IMR-90 (cell line): ENCODE measurements at places on chromosomes 13 and 19.

- peaks cover 6% of the 10 kb centered on the region; the same call in 1 of the 2 replicates for H3K4me1 ChIP-seq
- no peaks in the 10 kb centered on the region for H3K36me3 ChIP-seq
- no peaks in the 10 kb centered on the region for H3K27me3 ChIP-seq
Measured at GRCh38 chr19:29694161-29694560, 20.9 kb downstream of the C19orf12 start.

GRCh38 chr13:36098080-36098479, 33.1 kb downstream of the DCLK1 start:
- DNase-seq: no peak
- no peak overlapping the region for H3K4me3 ChIP-seq
- no peaks in the 10 kb centered on the region for H3K36me3 ChIP-seq
- H3K27ac ChIP-seq: no peak overlapping the region
- H3K27me3 ChIP-seq: no peaks in the 10 kb centered on the region
- H3K4me1 ChIP-seq: no peaks in the 10 kb centered on the region

- DNase-seq: no peak
- no peaks in the 10 kb centered on the region for H3K36me3 ChIP-seq
- no peak overlapping the region for H3K4me3 ChIP-seq
- no peaks in the 10 kb centered on the region for H3K4me1 ChIP-seq
- H3K27me3 ChIP-seq: no peaks in the 10 kb centered on the region
- H3K27ac ChIP-seq: no peak overlapping the region
Measured at GRCh38 chr13:71464686-71465085, 402.3 kb downstream of the DACH1 start.

GRCh38 chr13:44436589-44437337, 63.1 kb downstream of the SERP2 start:
- peak overlapping the region; percentile 90 for H3K27ac ChIP-seq
- peak; percentile 94 for DNase-seq

DNA sequence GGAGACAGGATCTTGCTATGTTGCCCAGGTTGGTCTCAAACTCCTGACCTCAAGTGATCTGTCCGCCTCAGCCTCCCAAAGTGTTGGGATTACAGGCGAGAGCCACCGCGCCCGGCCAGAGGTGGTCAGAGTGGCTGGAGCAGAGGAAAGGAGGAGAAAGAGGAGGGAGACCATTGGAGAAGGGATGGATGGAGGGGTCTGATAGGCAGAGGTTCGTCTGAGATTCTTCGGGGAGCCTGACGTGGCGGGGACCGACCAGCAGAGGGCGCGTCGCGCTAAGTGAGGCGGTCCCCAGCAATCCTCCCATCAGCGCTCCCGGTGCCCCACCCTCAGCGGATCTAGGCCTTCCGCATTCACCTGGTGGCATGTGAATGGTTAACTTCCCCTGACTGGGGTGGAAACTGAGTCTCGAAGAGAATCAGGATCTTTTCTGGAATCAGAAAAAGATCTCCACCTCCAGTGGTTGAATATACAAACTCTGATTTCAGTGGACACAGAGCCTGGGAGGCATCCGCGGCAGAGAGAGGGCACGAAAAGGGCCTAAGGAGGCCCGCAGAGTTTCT, 8.8 kb downstream of the GTPBP3 start:
- peaks cover 5% of the 10 kb centered on the region; the same call in 1 of the 2 replicates for H3K36me3 ChIP-seq
- no peak overlapping the region for H3K4me3 ChIP-seq
- peaks cover 2% of the 10 kb centered on the region; the same call in 1 of the 2 replicates for H3K27me3 ChIP-seq
- H3K4me1 ChIP-seq: 0 out of 2 replicates have a peak, but pooled peaks cover 2% of the 10 kb centered on the region
- H3K27ac ChIP-seq: no peak overlapping the region
- DNase-seq: peak; percentile 42

DNA sequence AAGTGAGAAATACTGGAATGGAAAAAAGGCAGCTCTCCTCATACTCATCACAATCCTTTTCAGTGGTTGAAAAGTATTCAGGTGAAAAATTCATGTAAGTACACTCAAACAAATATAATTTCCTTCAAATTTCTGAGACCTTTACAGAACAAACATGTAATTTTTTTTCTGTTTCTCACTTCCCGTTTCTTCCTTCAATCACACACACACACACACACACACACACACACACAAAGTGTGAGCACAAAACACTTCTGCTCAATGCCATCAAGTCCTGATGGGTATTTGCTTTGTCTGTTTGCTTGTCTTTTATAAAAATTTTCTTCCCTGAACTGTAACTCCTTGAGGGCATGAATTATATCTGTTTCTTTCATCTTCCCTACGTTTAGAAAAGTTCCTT, 110.6 kb downstream of the LIG4 start:
- no peak for DNase-seq
- H3K27ac ChIP-seq: no peak overlapping the region
- peaks cover 13% of the 10 kb centered on the region for H3K27me3 ChIP-seq
- no peaks in the 10 kb centered on the region for H3K36me3 ChIP-seq

- H3K27me3 ChIP-seq: no peaks in the 10 kb centered on the region
- peaks cover 19% of the 10 kb centered on the region for H3K36me3 ChIP-seq
- H3K4me1 ChIP-seq: no peaks in the 10 kb centered on the region
- H3K27ac ChIP-seq: no peak overlapping the region
- DNase-seq: no peak
Measured at GRCh38 chr19:14091813-14092462, 1.4 kb upstream of the SAMD1 start.

- H3K4me3 ChIP-seq: peak overlapping the region; percentile 13; the same call in 1 of the 2 replicates
- peaks cover 23% of the 10 kb centered on the region for H3K4me1 ChIP-seq
- H3K36me3 ChIP-seq: no peaks in the 10 kb centered on the region
- DNase-seq: peak; percentile 99
- peak overlapping the region; percentile 82 for H3K27ac ChIP-seq
Measured at GRCh38 chr13:113411216-113412023, 41.9 kb downstream of the ADPRHL1 start.

GRCh38 chr19:50556282-50557008, 11.8 kb downstream of the LRRC4B start:
- H3K27ac ChIP-seq: no peak overlapping the region
- H3K4me1 ChIP-seq: no peaks in the 10 kb centered on the region; the same call in 1 of the 2 replicates
- peak overlapping the region; percentile 76 for H3K4me3 ChIP-seq

DNA sequence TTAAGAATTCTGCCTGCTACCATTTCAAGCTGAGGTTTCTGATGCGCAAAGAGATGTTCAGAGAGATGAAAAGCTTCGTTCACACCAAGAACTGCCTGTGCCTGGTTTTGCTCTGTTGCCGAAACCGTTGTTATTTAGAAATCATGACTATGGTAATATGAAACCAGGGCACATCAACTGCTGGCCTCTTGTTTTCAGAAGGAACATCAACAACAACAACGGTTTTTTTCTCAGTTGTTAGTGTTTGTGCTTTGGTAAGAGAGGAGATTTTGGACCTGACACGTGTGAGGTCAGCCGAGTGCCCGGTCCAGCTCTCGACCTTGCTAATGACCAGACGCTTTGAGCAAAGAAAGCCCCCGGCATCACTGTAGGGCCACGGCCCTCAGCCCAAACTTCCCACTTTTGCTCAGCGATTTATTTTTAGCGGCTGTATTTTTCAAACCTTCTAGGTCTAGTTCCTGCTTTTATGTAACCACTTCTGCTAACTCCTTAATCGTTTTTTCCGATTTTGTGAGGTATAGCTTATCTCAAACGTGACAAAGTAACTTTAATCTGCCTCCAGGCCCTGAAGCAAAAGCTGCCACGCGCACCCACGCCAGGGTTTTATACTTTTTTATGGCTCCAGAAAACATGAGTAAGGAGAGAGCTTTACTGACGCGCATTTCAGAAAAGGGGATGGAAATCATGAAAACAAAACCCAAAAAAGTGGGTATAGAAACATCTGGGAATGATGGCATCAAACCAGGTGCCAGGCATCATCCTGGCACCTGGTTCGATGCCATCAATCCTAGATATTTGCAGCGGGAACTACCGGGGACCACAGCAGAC, 42.0 kb downstream of the KLF2 start:
- H3K27me3 ChIP-seq: no peaks in the 10 kb centered on the region
- no peak overlapping the region for H3K27ac ChIP-seq
- H3K36me3 ChIP-seq: peaks cover 3% of the 10 kb centered on the region; the same call in 1 of the 2 replicates
- DNase-seq: no peak
- no peaks in the 10 kb centered on the region for H3K4me1 ChIP-seq

DNA sequence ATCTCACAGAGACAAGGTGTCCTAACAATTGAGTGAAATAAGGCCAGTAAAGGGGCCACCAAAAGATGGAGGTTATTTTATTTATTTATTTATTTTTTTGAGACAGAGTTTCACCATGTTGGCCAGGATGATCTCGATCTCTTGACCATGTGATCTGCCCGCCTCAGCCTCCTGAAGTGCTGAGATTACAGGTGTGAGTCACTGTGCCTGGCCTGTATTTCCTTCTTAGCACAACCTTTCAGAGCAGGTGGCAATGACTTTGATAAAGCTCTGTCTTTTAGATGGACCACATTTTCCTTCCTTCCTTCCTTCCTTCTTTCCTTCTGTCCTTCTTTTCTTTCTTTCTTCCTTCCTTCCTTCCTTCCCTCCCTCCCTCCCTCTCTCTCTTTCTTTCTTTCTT, 11.0 kb upstream of the DOCK6 start:
- peaks cover 2% of the 10 kb centered on the region for H3K27me3 ChIP-seq
- DNase-seq: no peak
- H3K36me3 ChIP-seq: no peaks in the 10 kb centered on the region
- no peak overlapping the region for H3K4me3 ChIP-seq
- H3K4me1 ChIP-seq: peaks cover 11% of the 10 kb centered on the region

DNA sequence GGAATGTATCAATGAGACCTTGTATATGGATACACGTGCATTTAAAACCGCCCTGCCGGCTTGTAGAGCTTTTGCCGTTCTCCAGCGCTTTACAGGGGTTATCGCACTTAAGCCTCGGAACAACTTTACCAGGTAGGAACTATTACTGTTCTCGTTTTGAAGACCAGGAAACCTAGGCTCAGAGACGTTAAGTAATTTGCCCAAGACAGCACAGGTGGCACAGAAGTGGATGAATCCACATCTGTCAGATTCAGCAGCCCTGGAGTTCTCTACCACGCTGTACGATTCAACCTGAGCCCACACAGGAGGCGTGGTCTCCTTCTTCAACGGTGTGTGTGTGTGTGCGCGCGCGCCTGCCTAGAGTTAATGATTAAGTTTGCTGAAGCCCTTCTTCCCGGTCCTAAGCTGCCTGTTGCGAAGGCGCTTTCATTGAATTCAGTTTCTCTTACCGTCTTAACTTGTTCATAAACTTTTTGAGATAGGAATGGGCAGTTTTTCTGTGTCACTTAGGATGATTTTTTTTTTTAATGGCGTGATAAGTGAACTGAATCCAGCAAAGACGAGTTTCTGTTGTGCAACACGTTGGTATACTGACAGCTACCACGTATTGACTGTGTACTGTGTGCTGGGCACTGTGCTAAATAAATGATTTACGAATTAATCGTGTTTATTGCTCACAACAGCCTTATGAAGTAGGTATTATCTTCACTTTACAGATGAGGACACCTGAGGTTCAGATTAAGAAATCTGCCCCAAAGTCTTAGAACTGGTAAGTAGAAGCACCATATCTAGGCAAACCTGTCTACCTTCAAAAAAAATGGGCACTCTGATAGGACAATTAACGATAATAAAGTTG, 67.4 kb downstream of the KCNRG start:
- peak overlapping the region; percentile 42 for H3K27ac ChIP-seq
- no peaks in the 10 kb centered on the region for H3K4me1 ChIP-seq
- 0 out of 2 replicates have a peak, but pooled peaks cover 1% of the 10 kb centered on the region for H3K36me3 ChIP-seq

DNA sequence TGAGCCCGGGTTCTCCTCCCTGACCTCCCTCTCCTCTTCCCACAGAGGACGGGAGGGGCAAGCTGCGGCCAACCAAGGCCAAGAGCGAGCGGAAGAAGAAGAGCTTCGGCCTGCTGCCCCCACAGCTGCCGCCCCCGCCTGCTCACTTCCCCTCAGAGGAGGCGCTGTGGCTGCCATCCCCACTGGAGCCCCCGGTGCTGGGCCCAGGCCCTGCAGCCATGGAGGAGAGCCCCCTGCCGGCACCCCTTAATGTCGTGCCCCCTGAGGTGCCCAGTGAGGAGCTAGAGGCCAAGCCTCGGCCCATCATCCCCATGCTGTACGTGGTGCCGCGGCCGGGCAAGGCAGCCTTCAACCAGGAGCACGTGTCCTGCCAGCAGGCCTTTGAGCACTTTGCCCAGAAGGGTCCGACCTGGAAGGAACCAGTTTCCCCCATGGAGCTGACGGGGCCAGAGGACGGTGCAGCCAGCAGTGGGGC, 162.2 kb downstream of the KDM4B start:
- no peak overlapping the region for H3K27ac ChIP-seq
- peaks cover 16% of the 10 kb centered on the region for H3K4me1 ChIP-seq
- DNase-seq: no peak
- peaks cover 37% of the 10 kb centered on the region; the same call in 1 of the 2 replicates for H3K36me3 ChIP-seq
- no peak overlapping the region for H3K4me3 ChIP-seq

DNA sequence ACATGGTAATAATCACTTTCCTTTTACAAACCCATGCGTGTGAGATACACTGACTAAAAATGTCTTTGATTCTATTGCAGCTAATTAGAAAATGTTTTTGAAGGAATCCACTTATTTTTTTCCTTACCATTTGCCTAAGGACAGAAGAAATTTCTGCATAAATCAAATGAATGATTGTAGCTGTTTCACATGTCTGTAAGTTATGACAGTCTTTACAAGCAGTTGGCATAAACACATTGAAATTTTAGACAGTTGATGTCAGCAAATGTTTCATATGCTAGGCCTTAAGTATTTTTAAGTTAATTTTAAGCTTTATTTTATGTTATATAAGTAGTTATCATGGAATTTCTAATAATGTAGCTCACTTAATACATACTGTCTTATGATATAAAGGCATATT, 598.4 kb upstream of the SLITRK6 start:
- no peaks in the 10 kb centered on the region for H3K4me1 ChIP-seq
- no peak for DNase-seq
- no peaks in the 10 kb centered on the region for H3K36me3 ChIP-seq
- no peak overlapping the region for H3K27ac ChIP-seq

- no peak for DNase-seq
- H3K27me3 ChIP-seq: no peaks in the 10 kb centered on the region
- no peaks in the 10 kb centered on the region for H3K4me1 ChIP-seq
Measured at GRCh38 chr19:1987197-1988187, 28.0 kb downstream of the BTBD2 start.

- no peak overlapping the region for H3K27ac ChIP-seq
- no peak overlapping the region for H3K4me3 ChIP-seq
- peaks cover 57% of the 10 kb centered on the region for H3K36me3 ChIP-seq
- no peaks in the 10 kb centered on the region for H3K27me3 ChIP-seq
- DNase-seq: peak; percentile 31
Measured at GRCh38 chr19:44662691-44663385, 8.4 kb upstream of the CEACAM19 start.

GRCh38 chr13:75963302-75963701, 327.2 kb downstream of the LMO7 start:
- H3K4me1 ChIP-seq: no peaks in the 10 kb centered on the region
- H3K27me3 ChIP-seq: peaks cover 1% of the 10 kb centered on the region; the same call in 1 of the 2 replicates
- DNase-seq: no peak
- H3K36me3 ChIP-seq: no peaks in the 10 kb centered on the region

- peaks cover 5% of the 10 kb centered on the region; the same call in 1 of the 2 replicates for H3K4me1 ChIP-seq
- peaks cover 64% of the 10 kb centered on the region for H3K36me3 ChIP-seq
- H3K4me3 ChIP-seq: no peak overlapping the region
- peak; percentile 16 for DNase-seq
- no peak overlapping the region for H3K27ac ChIP-seq
Measured at GRCh38 chr19:17210296-17210695, 4.9 kb upstream of the USE1 start.

GRCh38 chr13:105159841-105160240, 1375.6 kb downstream of the EFNB2 start:
- H3K4me1 ChIP-seq: no peaks in the 10 kb centered on the region
- H3K36me3 ChIP-seq: no peaks in the 10 kb centered on the region
- no peak for DNase-seq
- H3K4me3 ChIP-seq: no peak overlapping the region
- no peaks in the 10 kb centered on the region for H3K27me3 ChIP-seq
